Stimulated activated CD8-positive, alpha-beta memory T cell treated with anti-CD3 and anti-CD28 coated beads, Interleukin-2, amount 100 ng/mL, for 48 hours (primary cell): ENCODE measurements at places on chromosomes 6 and 20.

DNA sequence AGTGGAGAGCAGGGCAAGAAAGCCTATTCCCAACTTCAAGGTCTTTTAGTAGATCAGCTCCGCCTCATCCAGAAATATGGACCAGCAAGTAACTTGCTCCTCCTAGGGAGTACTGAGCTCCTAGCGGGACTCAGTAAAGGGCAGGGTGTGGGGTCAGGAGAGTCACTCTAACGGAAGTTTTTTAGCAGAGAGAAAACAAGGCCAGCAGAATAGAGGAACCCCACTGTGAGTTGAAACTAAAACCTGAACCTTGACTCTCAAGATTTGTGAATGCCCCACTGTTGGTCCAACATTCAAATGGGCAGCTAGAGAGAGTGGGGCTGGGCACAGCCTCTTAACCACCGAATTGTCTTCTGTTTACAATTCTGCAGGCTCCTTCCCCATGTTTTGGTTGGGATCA is 244.8 kb downstream of the FARS2 start:
- no peak for DNase-seq

DNA sequence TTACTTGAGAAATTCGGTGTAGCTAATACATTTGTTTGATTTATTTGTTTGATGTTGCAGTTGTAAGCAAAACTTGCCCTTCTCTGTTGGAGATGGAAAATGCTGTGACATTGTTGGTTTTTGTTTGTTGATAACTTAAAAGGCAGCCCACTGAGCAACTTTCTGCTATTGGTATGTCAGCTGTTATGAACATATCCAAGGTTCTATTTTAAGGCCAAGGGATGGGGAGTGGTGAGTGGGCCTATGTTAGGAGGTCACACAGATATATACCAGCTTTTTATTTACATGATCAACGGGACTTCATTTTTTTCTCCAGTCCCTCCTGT is 5.7 kb downstream of the QKI start:
- DNase-seq = no peak

DNA sequence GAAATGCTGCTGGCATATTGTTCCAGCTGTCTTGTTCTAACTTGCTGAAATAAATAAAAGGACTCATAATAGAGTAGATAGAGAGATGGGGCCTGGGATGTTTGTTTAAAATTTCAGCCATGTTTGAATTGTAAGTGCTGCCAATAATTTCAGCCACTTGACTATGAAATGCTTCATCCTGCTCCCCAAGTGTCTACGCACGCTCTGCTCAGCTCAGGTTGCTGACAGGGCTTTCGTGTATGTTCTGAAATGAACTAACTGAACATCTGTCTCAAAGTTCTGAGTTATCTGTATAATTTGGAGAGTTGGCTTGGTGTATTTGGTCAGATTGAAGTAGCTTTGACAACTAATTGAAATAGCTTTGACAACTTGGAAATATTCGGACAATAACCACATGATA is 387.8 kb downstream of the BMP2 start:
- no peak for DNase-seq

DNA sequence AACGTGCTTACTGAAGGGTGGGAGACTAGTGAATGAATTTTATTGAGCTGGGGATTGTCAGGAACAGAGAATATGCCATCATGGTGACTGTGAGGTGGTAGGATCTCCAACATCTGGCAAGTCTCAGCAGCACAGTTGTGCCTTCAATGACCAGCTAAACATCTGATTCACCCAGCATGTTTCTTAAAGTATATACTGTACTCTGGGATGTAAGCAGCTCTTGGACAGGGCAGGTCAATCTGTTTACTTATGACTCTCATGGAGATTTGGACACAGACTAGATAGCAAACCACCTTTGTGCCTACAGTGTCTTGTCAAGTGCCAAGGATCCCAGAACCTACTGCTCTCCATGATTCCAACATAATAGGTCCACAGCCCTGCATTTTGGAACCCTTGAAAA is 801.0 kb upstream of the CITED2 start:
- no peak for DNase-seq

- DNase-seq = no peak
These were observed 106.4 kb upstream of the PDE10A start for GRCh38 chr6:165769401-165769800.

DNA sequence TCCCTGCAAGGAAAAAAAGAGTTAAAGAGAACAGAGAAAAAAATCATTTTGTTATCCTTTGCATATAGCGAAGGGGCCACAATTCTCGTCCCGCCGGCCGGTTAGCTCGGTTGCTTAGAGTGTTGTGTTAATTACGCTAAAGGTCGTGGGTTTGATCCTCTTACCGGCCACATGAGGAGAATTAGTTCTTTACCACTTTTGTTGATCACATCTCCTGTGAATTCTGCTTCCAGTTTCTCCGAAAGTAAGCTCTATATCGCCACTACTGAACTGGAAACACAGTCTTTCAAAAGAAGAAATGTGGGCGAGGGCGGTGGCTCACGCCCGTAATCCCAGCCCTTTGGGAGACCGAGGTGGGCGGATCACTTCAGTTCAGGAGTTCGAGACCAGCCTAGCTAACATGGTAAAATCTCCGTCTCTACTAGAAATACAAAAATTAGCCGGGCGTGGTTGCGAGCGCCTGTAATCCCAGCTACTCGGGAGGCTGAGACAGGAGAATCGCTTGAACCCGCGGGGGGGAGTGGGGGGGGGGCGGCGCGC is 13.4 kb downstream of the PRSS16 start:
- no peak for DNase-seq

DNA sequence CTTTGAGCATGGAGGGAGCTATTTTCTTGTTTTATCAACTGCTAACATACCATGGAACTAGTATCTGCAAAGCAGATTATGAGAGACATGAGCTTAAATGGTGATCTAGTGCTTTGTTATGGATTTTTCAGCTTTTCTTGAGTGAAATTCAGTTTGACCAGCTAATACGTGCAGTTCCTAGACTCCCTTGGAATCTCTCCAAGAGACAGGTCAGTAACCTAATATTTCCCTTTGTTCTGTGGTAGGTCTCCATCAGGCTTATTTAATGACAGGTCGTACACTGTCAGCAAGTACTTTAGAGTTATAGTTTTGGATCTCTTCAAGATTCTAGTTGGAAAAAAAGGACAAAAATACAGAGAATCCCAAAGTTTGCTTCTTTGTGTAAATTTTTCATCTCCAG is 43.9 kb downstream of the HDAC2 start:
- DNase-seq = no peak

DNA sequence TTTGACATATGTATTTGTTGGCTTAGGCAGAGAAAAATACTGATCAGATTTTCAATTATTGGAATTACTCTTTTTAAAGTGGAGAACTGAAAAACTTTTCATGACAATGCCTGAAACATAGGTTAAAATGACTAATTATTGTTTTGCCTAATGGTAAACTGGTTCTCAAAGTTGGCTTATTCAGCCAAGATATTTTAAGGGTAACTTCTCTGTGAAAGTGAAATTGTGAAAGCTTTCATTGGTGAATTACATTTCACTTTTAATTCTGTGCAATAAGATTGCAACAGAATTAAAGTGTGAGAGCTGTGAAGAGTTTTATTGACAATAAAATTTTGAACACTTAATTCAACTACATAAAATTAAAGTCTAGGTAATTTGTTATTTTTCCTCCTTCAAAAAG is 24.5 kb downstream of the KIAA0408 start:
- no peak for DNase-seq

DNA sequence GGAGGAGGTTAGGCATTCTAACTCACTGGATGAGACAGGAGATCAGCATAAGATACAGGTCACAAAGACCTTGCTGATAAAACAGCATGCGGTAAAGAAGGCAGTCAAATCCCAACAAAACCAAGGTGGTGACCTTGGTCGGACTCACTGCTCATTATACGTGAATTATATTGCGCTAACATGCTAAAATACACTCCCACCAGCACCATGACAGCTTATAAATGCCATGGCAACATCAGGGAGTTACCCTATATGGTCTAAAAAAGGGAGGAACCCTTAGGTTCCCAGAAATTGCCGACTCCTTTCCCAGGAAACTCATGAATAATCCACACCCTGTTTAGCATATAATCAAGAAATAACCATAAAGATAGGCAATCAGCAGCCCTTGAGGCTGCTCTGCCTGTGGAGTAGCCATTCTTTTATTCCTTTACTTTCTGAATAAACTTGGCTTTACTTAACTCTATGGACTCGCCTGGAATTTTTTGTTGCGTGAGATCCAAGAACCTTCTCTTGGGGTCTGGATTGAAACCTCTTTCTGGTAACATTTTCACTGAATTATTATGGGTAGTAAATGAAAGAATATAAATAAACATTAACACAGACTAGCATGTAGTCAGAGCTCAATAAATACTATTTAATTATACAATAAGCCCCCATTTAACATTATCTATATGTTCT is 3.0 kb upstream of the LAMA4 start:
- no peak for DNase-seq

- DNase-seq = no peak
These were observed 8.5 kb upstream of the SIM1 start for GRCh38 chr6:100473182-100473581.

DNA sequence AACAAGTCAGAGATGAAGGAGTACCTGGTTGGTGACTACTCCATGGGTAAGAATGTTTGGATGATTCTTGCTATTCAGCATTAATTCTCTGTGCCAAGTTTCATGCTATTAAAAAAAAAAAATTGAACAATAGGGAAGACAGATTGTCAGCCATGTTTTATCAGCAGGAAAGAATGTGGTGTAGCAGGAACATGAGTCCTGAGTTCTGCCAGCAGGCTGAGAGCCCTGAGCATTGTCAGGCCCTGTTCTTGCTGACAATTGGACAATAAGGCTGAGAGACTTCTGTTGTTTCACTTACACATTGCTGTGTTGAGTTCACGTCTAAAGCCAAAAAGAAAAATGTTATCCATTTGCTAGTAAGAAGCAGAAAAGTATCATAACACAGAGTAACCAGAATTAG is 70.4 kb upstream of the SMIM28 start:
- DNase-seq = no peak

GRCh38 chr20:46221256-46221833 is 87.0 kb downstream of the CDH22 start:
- no peak for DNase-seq

- DNase-seq = no peak
These were observed at the start of gene EPPIN for GRCh38 chr20:45547206-45547770. EPPIN (minus strand) TSS chr20:45547401; CDS start chr20:45547357, 44 bp downstream.

GRCh38 chr6:90121982-90122381 is 174.7 kb downstream of the BACH2 start:
- DNase-seq = no peak

- DNase-seq = no peak
These were observed 8.8 kb downstream of the RAET1L start for GRCh38 chr6:150016324-150017185.

GRCh38 chr20:35901678-35902544 is 52.4 kb downstream of the SCAND1 start:
- DNase-seq = no peak

DNA sequence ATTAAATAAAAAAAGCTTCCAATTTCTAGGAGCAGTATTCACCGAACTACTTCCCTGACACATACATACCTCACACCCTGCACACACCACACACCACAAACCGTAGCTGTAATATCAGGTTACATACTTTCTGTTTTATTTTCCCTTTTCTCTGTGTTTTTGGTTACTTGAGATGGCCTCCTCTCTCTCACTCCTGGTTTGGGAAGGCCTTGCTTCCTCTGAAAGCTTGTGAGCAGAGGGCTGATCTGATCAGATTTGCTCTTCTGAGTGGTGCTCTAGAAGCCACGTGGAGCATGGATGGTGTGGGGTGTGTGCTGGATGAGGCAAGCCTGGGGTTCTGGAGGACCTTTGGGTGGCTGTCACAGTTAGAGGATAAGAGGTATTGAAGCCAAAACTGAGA is 20.9 kb downstream of the UTRN start:
- no peak for DNase-seq

DNA sequence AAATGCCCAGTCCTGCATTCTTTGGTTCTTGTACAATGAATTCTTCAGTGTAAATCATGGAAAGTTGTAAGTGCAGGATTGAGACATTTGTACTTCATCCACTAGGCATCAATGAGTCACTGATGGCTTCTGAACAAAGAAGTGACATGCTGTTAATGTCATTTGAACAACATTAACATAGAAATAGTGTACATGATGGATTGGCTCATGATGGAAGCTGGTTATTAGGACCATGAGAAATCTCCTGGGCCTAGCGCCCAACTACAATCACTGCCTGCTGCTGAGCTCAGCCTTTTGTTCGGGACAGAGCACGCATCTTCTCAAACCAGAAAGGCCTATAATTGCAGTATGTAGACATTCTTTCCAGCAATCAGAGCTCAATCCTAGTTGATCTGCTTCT is 316.8 kb upstream of the TSHZ2 start:
- no peak for DNase-seq

DNA sequence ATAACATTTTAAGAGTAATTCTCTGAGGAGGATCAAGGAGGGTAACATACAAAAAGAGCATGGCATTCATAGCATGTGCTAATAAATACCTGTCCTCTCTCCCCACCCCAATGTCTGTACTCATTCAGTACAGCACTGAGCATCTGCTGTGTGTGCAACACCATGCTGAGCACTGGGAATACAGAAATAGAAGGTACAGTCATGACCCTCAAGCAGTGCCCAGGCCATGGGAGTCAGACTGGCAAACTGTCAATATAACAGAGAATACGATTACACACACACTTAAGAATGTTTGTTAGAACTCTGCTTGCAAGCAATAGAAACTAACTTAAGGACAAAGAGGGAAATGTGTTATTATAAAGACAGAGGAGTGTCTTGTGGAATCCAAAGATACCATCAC is 24.7 kb upstream of the ZFAND3 start:
- DNase-seq = no peak

DNA sequence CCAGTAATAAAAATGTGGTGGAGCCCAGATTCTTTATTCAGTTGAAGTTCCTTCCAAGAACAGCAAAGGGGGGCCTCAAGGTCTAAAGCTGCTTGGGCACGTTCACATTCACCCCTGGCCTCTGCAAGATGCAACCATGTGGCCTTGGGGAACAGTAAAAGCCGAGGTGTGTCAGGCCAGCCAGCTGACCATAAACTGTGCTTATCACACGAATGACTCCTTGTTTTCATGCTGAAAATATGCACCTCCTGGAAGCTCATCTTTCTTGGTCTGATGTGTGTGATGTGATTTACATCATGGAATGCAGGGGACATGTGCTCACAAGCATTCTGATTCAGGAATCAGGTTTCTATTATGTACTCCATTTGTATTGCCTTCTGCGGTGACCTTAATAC is 211.6 kb upstream of the MARCKS start:
- no peak for DNase-seq

DNA sequence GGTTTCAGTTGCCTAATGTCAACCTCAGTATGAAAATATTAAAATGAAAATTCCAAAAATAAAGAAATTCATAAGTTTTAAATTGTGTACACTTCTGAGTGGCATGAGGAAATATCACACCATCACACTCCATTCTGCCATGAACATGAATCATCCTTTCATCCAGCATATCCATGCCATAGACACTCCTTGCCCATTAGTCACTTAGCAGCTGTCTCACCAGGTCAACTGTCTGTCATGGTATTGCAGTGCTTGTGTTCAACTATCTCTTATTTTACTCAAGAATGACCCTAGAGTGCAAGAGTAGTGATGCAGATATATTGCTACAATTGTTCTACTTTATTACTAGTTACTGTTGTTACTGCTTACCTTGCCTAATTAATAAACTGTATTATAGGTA is 712.4 kb downstream of the EPHA7 start:
- no peak for DNase-seq
